Fibroblast of the aortic adventitia (primary cell): ENCODE measurements at places on chromosomes 1 and 21. TPM values are rescaled to one million over a fixed set of nuclear protein-coding genes. Genes with fewer than 3 reads are reported as not detected.

The KPRP gene
- not detected in 2 replicates for total RNA-seq

DNA sequence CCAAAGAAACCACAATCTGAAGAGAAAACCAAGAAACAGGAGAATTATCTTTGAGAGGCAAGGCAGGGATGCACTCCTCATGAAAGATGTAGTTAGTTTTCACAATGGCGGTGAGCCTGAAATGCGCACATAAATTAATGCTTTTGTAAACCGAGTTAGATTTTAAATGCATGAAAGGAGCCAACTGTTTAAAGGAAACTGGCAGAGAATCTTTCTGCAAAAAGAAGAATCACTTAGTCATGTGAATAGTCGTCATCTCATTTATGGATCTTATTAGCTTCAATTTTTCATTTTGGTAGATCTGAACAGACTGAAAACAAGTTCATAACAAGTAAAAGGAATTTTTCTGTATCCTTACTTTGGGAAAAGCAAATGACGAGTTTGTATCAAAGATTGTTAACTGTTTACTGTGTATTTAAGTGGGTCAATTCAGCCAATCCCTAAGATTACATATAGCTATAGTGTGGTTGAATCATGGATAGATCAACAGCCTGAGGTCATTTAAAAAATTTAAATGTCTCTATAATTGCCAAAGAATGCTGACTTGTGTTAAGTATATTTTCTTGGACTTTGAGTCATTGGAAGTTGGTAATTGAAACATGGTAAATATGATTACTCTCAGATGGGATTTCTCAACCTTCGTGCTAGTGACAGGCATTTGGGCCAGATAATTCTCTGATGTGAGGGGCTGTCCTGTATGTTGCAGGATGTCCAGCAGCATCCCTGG is 226.6 kb upstream of the KAZN start:
- DNase-seq, result peak; percentile 17

GRCh38 chr1:205514211-205515142 is 10.0 kb downstream of the CDK18 start:
- no peak for DNase-seq

- DNase-seq, result peak; percentile 51
Observed at GRCh38 chr1:218813237-218813636, 360.4 kb upstream of the LYPLAL1 start.

- DNase-seq, result no peak
Observed at GRCh38 chr21:36611379-36611778, 87.5 kb upstream of the SIM2 start.
